ENCODE measurements at places on chromosomes 7 and 10.

DNA sequence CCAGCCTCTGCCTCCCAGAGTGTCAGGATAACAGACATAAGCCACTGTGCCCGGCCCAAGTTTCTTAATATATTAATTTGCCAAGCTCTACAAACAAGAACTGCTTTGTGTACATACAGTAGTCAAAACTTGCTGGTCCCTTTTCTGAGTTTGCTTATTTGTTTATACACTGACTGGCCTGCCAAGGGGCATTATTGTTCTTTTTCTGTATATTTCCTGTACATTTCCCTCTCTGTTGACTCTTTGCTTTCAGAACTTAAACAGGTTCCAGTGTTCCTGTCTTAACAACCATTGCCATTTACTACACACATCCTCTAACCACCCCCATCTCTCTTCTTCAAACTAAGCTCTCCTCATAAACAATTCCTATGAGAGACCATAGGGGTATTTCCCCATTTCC lies 61.5 kb upstream of the RPA3 start:
- no peak for DNase-seq

DNA sequence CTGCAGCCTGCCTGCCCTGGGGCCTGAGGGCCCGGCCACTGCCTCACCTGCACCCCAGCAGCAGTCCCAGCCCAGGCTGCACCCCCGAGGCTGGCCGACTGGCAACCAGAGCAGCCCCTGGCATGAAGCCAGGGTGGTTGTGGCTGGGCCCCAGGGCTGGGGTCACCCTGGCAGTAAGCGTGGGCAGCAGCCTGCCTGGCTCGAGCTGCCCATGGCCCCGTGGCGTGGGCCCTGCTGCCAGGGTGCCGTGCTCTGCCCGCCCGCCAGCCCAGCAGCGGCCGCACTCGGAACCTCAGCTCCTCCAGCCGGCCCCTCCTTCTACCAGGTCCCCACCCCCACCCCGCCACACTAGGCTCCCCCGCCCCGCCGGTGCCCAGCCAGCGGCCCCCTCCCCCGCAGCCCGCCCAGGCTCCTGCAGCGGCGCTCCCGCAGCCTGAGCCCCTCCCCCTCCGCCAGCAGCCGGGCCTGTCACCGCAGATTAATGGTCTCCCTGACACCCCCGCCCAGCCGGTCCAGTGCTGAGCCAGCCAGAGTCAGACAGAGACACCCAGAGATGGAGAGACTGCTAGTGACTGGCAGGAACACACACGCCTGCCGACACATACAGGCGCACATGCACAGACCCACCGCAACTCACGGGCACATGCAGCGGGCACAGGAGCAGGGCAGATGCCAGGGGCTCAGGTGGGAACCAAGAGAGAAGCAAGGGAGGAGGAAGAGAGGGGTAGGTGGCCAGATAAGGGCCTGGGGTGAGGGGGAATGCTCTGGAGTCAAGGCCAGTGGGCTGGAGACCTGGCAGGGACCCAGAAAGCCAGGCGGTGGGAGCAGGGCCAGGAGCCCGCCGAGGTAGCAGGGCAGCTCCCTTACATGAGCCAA lies 22.4 kb downstream of the KCNH2 start:
- no peak for DNase-seq

DNA sequence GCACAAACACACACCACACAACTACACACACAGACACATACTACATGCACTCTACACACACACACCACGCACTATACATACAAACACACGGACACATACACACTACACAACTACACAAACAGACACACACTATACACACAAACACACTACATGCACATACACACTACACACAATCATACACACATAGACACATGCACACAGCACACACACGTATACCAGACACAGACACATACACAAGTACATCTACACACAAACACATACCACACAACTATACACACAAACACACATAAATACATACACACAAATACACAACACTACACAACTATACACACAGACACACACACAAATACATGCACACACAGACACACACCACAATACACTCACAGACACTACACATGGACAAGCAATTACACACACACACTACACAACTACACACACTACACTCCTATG lies 4.6 kb downstream of the GPR15LG start:
- no peak for DNase-seq

GRCh38 chr10:108184114-108184513 lies 1019.6 kb upstream of the SORCS1 start:
- DNase-seq = no peak

GRCh38 chr7:157634401-157635147 lies 297.8 kb downstream of the DNAJB6 start:
- no peak for DNase-seq

- no peak for DNase-seq
Measured at GRCh38 chr10:132265890-132266496, 41.8 kb downstream of the STK32C start.

DNA sequence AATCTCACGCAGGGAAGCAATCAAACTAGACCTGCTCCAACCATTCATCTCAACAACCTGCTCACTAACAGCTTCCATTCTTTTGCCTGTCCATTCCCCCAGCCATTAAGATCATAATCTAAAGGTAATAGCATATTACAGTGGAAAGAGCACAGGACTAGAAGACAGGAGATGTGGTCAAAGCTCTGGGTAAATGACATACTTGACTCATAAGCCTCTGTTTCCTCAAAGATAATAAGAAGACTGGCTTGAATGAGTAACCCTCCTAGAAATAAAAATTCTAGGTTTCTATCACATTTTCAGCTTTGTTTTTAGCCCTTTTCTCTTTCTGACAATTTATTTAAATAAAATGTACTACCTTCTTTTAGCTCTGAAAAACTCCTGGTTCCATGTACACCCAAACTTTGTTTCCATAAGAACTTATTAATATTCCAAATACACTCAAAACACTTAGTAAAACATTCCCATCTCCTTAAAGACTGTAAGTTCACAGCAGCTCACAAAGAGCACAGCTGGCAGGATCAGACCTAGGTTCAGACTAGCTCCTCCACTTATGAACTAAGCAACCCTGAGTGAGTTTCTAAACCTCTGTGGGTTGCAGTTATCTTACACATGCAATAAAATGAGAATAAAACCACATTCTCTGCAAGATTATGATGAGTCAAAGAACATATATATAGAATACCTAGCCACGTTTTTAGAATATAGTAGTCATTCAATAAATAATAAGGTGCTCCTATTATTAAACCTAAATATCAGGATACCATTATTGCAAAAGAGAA lies 11.6 kb downstream of the FAM204A start:
- DNase-seq = no peak

- no peak for DNase-seq
Measured at GRCh38 chr10:49099046-49099445, 16.3 kb downstream of the VSTM4 start.

All from stimulated activated CD4-positive, alpha-beta T cell treated with anti-CD3 and anti-CD28 coated beads, Interleukin-12 subunit alpha, Interleukin-12 subunit beta, amount 100 ng/mL, for 24 hours (primary cell).